ENCODE measurements at places on chromosomes 4 and X.
A peak's percentile ranks its signal among the peaks of the same experiment; 100 is the strongest.

GRCh38 chr4:63583561-63583960, 825.7 kb downstream of the TECRL start:
- DNase-seq = no peak

DNA sequence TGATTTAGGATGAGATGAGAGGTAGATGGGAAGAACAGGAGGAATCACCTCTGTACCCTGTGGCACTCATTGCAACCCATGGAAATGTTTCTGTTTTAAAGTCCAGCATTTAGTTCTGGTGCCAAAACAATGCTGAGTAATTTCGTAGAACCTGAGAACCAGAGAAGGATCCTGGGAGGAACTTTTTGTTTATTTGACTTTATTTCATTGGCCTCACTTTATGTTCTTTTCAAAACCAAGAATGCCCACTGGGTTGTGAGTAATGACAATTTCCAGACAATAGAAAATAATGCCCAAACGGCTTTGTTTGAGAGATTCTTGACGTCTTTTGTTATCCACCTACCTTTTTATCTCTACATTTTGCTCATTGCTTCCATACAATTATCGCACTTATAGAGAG, 111.3 kb downstream of the SHROOM3 start:
- no peak for DNase-seq

DNA sequence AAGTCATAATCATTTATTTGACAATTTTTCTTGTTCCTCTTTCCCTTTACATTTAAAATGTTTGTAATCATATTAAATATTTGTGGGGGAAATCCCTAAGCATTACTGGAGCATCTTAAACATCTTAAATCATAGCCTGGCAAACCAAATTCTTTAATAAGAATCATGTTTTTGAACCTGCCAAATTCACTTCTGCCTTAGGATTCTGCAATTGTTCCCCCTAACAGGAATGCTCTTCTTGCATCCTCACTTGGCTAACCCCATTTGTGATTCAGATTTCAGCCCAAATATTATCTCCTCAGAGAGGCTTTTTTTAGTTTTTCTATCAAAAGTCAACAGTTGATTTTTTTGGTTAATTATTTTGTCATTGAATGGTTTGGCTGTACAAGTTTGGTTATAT, 241.1 kb downstream of the MAPK10 start:
- DNase-seq = no peak

GRCh38 chr4:56757261-56757746, 64.2 kb downstream of the SPINK2 start:
- DNase-seq = no peak

DNA sequence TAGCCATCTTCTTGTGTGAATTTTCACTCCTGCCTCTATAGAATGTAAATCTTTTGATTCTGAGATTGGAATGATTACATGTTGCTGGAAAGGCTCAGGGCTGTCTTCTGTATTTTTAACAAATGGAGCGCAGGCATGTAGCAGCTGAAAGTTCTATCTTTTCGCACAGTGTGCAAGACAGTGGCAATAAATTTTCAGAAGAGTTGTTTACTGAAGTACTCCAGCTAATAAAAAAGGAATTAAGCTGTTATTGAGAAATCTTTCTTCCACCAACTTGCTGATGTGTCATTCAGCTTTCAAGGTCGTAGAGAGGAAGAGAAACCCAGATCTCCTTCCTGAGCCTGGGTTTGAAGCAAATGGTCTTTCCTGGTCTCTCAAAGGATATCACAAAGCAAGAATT, 122.0 kb upstream of the PUDP start:
- DNase-seq = no peak

- DNase-seq = no peak
These were observed 297 bp upstream of the MTMR8 start for GRCh38 chrX:64395568-64395929.

GRCh38 chr4:38894322-38894982, 26.8 kb downstream of the FAM114A1 start:
- DNase-seq = no peak

DNA sequence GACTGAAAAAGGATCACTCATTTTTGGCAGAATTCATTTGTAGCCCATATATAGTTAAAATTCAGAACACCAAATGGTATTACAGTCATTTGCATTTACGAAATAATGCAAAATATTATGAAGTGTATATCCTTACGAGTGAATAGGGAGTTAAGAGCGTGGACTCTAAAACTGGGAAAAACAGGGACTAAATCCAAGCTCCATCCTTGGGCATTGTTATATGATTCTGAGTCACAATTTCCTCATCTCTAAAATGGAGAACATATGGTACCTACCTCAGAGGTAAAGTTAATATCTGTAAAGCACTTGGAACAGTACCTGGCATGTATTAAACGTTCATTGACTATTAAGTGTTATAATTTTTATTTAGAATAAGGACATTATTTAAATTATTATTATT, 106.3 kb downstream of the ZAR1 start:
- DNase-seq = no peak

- DNase-seq = no peak
These were observed 298.2 kb upstream of the KLF3 start for GRCh38 chr4:38365748-38366310.

DNA sequence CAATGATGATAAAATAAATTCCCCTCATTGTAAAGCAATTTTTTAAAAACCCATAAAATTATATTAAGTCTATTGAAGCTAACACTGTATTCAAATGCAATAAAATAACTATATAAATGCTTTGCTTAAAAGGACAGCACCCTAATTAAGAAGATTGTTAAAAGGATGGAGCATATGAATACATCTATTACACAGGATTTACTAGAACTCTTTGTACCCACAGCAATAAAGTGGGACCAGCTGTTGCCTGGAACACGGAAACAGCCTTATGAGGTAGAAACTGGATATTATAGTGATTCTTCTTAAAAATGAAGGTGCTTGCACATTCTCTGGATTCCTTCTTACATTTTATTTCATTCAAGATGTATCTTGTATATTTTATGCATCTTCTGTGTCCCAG, 298.7 kb upstream of the KLF3 start:
- no peak for DNase-seq

- DNase-seq = no peak
These were observed 36.2 kb downstream of the PAPSS1 start for GRCh38 chr4:107683873-107684272.

DNA sequence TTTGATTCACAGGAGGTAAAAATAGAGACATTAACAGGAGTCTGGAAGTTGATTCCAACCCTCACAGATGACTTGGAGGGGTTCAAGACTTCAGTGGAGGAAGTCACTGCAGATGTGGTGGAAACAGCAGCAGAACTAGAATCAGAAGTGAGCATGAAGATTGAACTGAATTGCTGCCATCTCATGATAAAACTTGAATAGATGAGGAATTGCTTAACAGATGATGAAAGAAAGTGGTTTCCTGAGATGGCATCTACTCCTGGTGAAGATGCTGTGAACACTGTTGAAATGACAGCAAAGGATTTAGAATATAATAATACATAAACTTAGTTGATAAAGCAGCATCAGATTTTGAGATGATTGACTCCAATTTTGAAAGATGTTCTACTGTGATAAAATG, 76.5 kb downstream of the RELL1 start:
- no peak for DNase-seq

- DNase-seq = no peak
These were observed 476.3 kb downstream of the EPHA5 start for GRCh38 chr4:65193985-65194384.

DNA sequence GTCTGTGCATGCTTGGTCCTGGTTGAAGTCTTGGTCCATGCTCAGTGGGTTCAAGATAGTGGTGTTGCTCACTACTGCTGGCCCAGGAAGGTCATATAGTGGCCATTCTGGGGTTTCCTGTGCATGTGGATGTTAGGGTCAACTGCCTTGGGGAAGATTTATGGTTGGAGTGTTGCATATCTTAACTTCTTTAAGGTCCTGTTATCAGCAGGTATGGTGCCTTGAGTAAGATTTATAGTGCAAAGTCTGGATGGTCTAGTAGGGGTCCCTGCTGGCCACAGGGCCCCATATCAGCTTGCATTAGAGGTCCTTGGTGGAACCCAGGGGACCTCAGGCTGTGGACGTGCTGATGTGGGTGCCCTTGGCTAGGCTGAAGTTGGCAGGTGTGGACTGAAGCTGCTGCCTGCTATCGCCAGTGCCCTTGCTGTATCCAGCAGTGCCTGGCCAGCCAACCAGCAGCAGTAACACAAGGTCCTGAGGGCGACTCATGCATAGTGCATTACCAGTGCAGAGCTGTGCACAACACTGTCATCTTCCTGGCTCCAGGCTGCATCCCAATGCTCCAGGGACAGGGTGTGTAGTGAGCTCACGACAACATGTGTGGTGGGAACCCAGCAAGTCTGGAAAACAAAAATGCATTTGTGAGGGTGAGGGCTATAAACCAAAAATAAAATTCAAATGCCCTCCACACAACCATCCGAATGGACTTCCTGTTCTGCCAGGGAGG, 61.0 kb downstream of the BEX3 start:
- DNase-seq = no peak

GRCh38 chr4:77762531-77762930, 56.6 kb downstream of the CNOT6L start:
- DNase-seq = no peak

DNA sequence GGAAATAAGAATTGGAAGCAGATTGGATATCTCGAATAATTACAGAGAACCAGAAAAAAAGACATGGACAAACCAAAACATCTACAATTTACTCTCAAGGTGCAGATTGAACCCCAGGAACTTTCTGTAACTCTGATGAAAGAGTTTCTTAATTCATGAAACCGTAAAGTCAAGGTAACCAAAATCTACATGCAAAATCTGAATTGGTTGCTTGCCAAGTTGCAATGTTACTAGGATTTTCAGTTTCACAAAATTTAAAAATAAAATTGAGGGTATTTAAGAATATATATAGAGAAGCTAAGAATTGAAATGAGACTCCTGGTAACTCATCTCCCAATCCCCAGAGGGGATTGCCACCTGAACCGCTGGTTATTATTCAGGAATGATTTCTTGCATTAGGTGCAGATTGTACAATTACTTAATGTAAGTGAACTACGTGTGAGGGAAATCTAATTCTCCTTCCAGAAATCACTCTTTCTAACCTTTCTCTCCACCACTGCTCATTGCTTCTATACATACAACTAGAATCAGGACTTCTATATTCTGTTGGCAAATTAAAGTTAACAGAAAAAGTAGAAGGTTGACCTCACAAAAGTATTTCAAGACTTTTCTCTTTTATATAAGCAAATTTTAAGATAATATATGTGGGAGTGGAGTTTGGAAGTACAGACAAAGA, 221.5 kb upstream of the NDST4 start:
- no peak for DNase-seq

DNA sequence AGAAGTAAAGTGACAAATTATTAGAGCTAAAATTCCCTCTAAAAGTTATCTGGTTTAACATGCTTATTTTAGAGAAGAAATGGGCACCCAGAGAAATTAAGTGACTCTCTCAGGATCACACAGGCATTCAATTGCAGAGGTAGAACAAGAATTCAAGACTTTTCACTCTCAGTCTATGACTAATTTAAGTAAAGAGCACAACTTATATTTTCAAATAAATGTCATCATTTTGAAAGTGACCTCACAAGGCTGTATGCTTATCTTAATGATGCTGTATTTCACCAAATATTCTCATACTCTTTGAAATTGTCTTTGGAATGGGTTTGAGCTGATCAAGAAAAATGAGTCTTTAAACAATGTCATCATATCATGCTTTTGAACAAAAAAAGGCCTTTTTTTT, 15.3 kb downstream of the GPR174 start:
- DNase-seq = no peak

DNA sequence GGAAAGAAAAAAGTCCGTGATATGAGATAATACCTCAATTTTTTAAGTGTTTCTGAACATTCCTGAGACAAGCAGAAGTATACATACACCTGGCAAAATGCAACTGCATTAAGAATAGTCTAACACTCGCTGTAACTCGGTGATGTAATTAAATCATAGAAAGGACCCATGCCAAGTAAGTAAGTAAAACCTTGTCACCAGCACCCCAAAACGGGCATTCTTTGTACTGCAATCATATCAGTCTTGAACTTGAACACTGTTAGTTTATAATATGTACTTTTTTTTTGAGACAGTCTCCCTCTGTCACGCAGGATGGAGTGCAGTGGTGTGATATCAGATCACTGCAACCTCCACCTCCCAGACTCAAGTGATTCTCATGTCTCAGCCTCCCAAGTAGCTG, 47.4 kb downstream of the SMIM14 start:
- no peak for DNase-seq

- peak; percentile 10 for DNase-seq
These were observed 158.4 kb downstream of the CHIC2 start for GRCh38 chr4:53905941-53906377.

DNA sequence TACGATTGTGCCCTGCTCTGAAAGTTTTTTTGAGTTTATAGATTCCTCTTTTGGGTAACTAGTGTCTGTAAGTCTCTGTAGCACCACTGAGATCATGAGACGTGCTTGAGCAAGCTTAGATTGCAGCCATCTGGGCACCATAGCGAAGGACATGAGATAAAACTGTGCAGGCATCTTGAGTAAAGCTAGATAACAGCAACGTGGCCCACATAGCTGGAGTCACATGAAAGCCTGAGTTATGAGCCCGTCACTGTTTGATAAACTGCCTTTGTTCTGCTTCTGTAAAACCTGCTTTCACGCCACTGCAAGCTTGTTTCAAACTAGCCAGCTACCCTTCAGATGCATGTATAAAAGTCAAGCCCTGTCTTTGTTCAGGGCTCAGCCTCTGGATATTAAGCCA, 359.1 kb upstream of the CXorf51A start:
- DNase-seq = no peak

DNA sequence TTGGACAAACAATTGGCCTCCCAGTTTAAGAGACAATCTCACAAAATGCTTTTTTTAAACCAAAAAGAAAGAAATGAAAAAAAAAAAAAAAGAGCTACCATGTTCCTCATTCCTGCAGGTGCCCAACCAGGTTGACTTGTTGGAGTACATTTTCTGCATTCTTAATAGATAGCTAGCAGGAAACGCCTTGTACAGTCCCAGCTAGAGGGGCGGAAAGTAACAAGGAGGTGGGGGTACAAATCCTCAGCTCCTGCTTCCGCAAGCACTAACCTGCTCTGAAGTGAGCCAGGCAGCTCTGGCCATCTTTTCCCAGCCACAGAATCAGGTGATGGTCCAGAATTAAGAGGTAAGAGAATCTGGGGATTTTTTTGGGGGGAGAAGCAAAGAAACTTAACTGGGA, at the start of gene VGLL1:
TSS of gene VGLL1 (plus strand) at position 265 of the 400 bp plus-strand sequence. CDS start 3,806 bp downstream, outside the sequence.
- no peak for DNase-seq

GRCh38 chrX:54675762-54676161, 122.3 kb downstream of the ITIH6 start:
- no peak for DNase-seq

GRCh38 chr4:128565565-128566186, 243.8 kb upstream of the JADE1 start:
- DNase-seq = no peak

DNA sequence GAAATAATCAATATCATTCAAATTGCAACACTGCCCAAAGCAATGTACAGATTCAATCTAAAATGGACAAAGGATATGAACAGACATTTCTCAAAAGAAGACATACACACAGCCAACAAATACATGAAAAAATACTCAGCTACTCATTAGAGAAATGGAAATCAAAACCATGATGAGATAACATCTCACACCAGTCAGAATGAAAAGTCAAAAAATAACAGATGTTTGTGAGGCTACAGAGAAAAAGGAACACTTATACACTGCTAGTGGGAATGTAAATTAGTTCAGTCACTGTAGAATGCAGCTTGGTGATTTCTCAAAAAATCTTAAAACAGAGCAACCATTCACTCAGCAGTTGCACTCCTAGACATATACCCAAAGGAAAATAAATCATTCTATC, 205.2 kb downstream of the DKK2 start:
- DNase-seq = no peak

- no peak for DNase-seq
These were observed 178.7 kb downstream of the DCTD start for GRCh38 chr4:182738283-182739047.

GRCh38 chr4:139189972-139190371, 13.0 kb upstream of the ELF2 start:
- DNase-seq = no peak

Data from NCI-H446 treated with DMSO at 0.1 percent for 48 hours (cell line).